ENCODE measurements at places on chromosomes 5 and 9.

DNA sequence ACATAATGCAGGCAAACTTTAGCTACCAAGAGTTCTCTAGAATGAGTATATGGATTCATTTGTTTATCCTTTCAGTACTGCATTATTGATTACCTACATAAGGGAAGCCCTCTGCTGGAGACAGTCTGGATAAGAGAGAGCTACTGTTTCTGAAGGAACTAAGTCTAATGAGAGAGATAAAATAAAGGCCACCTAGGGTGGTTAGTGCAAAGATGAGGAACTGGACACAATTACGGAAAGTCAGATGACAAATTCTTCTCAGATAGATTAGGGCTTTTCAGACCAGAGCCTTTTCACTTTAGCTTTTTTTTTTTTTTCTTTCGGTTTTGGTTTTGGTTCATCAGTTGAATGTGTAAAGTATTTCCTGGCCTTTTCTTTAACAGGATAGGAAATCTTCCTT is 31.3 kb downstream of the ISOC1 start:
- no peak for DNase-seq

- no peak for DNase-seq
These were observed 16.6 kb upstream of the S1PR3 start for GRCh38 chr9:88974641-88975040.

DNA sequence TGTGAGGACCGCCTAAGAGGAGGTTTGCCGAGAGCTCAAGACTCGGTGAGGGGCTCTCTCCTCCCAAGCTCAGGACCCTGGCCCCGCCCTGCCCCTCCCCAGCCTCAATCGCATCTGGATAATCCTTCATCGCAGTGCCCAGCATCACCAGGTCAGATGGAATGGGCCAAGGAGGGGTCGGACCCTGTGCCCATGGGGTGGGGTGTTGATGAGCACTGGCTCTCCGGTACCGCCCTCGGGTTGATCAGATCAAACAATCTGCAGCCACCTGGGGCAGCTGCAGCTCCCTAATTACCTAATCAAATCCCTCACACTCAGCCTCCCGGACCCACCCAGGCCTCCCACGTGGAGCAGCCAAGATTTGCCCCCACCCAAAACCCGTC is 24.4 kb upstream of the TDRD7 start:
- DNase-seq = no peak

GRCh38 chr5:155872629-155873220 is 454.2 kb upstream of the SGCD start:
- DNase-seq = no peak

DNA sequence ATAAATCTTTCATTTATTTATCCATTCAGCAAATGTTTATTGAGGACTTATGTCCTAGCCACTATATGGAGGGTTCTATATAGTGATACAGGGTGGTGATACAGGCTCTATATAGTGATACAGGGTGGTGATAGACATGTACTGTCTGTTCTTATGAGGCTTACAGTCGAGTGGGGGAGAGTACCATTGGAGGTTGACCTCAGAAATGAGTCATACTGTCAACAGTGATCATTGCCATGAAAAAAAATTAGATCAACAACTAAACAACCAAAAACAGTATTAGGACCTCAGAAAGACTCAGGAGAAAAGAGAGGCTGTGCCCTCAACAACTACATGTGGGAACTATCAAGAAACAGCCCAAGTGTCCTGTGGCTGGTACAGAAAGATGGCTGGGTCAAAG is 22.0 kb downstream of the PAPPA start:
- DNase-seq = no peak

DNA sequence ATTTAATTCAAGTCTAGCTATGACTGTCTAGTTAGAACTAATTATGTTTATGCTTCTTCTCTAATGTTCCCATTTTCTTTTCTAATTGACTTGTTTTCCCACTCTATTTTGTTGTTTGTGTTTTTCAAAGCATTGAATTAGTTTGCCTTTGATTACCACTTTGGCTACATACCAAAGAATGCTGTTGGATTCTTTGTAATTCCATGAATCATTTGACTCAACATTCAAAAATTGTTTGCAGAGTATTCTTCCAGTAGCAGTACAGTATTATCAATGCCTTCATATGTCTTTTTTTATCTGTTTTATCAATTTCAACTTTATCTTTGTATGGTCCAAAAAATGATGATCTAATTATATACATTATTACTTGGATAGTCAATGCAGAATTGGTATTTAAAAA is 288.7 kb downstream of the RFX3 start:
- no peak for DNase-seq

GRCh38 chr9:100286257-100286656 is 66.5 kb downstream of the TEX10 start:
- peak; percentile 26 for DNase-seq

DNA sequence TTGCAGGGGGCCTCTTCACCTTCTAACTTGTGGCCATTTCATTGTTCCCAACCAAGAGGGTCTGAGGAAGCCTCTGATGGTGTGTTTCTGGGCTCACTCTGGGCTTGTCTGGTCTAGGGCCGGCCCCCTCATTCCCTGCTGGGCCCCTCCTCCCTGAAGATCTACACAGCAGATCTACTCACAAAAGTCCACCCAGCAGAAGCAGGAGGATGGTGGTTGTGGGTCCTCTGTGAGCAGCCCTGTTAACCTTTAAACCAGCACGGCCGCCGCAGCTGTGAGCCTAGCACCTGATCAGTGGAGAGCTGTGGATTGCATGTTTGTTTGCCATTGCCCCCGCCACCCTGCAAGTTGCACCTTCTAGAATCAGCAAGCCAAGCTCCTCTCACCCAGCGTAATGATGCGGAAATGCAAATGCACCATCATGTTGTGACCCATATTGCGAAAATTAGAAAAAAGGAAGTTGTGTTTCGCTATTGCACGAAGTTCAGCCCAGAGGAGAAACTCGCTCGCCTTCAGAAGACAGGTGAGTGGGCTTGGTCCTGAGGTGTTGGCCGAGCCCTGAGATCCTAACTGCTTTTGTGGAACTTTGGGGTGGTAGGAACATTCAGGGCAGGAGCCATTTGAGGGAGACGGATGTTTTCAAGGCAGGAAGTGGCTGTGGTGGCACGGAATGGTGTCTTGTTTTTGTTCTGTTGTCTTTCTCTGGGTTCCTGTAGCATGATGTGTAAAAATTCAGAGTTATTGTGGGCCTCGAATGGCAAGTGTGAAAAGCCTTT is 16.7 kb downstream of the FGD3 start:
- peak; percentile 77 for DNase-seq

GRCh38 chr9:27337236-27337635 is 40.3 kb upstream of the EQTN start:
- DNase-seq = no peak

DNA sequence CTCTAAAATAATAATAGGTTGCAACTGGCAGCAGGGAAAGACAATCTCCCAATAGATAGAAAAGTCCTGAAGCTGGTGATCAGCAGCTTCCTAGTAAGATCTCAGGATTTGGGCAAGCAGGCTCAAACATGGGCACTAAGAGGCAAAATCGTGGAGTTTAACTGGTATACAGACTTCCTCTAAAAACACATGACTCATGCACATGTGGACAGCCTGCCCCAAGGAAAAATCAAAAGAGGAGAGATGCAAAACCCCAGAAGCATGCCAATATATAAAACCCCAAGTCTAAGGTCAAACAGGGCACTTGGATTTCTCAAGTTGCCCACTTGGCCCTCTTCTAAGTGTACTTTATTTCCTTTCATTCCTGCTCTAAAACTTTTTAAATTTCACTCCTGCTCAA is 62.8 kb downstream of the CDKN2A start:
- DNase-seq = peak; percentile 60

Data from suppressor macrophage (primary cell).